ENCODE measurements at places on chromosomes 16 and 17.

DNA sequence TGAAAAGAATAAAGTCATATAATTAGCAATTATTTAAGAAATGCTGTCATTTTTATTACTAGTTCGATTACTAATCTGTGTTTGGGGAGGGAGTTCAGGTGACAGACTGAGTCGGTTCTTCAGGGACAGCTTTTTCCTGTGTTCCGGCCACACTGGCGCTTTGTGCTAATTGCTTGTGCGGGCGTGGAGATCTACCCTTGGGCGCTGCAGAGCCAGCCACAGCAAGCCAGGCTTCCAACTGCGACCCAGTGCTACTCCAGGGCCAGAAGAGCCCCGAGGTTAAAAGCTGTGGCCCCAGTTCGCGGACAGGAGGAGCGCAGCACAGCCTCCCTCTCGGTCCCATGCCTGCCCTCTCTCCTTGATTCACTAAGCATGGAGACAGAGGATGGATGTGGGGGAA lies 6.5 kb upstream of the OR2C1 start:
- no peak for DNase-seq

DNA sequence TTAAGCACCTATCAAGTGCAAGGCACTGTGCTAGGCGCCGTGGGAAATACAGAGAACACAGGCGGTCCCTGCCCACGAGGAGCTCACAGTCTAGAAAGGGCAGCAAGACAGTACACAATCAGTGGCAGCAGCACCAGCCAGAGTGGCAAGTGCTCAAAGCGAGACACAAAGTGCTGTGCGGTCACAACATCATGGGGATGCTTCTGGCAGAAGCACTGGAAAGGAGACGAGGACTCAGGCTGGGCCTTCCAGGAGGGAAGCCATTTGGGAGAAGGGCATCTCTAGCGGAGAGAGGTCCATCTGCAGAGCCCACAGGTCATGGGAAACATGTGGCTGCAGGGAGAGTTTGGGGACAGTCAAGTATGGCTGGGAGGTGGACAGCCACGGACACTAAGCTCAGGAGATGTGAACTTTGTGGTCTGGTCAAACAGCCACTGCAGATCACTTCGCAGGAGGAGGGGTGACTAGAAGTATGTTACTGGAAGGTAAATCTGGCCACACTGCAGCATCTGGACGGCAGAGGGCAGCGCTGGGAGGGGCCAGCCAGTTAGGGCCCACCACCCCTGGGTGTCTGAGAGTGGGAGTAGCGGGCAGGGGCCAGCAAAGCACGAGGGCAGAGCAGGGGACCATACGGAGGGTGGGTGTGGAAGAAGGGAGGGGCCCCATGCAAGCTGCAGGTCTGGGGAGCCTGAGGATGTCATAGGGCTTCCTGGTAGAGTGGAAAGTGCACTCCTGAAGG lies 71.1 kb downstream of the N4BP1 start:
- DNase-seq, result no peak

DNA sequence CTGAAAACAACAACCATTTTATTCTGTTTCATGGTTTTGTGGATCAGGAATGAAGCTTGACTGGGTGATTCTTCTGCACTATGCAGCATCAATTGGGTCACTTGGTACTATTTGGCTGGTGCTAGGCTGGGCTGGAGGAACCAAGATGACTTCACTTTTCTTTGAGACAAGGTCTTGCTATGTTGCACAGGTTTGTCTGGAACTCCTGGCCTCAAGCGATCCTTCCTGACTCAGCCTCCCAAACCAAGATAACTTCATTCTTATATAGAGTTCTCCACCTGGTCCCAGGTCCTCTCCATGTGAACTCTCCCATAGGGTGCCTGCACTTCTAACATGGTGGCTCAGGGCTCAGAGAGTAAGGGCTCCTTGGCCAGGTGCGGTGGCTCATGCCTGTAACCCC lies 1.9 kb upstream of the PIPOX start:
- DNase-seq, result no peak

DNA sequence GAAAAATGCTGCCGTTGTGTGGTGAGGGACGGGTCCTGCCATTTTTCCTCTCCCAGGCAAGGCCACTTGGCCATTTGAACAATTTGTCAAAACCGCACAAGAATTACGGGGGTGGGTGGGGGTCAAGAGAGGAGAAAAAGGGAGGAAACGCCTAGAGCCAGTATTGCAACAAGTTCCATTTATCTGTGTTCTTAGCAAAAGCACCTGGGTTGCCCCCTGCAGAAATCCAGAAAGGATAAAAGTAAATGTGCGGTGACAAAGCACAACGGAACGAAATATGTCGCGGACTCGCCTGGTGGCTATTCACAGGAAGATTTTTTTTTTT lies 209.4 kb downstream of the ZFHX3 start:
- DNase-seq, result no peak

DNA sequence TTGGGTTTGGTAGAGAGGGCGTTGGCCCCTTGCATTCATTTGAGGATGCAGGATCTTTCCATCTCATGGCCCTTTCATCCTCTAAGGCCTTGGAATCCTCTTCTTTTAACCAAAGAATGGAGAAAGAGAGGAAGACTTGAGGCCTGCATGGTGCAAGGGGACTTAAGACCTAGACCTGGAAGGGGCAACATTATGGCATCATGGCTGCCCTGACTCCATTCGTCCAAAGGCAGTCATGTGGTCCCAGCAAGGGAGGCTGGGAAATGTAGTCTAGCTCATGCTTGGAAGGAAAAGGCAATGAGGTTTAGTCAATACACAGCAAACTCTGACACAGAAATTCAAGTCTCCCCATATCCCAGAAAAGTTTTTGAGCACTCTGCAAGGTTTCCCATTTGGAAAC lies 30.7 kb upstream of the CDRT4 start:
- no peak for DNase-seq

DNA sequence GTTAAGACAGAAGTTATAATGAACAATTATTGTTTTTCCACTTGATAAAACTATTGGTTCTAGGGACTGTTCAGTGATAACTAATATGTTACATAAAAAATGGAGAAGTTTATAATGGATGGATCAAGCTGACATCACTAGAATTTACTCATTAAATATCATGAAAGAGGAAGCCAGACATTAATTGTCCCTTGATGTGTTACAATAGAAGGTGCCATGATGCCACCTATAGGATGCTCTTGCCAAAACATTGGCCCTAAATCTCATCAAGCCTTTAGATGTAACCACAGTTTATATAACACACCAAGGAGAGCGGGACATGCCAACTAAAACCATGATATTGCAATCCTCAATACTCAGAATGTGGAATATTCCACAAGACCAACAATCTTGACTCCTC lies 147.9 kb upstream of the MON1B start:
- DNase-seq, result peak; percentile 15

GRCh38 chr17:78387977-78388941 lies 9.8 kb downstream of the PGS1 start:
- no peak for DNase-seq

DNA sequence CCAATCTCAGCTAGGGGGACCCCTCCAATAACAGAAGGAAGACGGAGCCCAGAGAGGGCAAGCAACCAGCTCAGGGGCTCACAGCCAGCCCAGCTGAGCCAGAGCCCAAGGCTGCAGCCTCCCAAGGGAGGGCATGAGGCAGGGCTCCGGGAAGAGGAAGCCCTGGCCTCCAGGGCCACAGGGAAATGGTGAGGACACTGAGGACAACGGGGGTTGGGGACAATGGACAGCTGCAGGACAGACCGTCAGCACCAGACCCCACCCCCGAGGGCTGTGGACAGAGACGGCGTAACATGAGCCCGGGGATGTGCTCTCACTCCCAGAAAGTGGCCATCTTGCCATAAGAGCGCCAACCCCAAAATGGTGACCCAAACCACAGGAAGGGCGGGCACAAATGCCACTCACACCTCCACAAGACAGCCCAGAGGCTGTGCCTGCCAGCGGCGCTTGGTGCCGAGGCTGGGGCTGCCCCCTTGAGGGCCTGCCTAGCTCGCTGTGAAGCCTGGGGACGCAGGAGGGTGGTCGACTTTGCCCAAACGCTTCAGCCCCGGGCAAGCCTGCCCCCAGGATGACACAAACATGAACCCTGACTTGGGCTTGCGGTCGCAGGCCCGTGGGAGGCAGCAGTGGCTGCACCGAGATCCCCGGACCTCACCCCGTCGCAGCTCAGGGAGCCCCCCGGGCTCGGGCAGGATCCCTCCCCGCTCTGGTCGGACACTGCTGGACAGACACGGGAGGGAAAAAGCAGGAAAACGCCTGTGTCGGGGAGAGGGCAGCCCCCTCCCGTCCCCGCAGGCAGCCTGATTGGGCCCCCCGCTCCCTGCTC lies 10.5 kb downstream of the PIMREG start:
- no peak for DNase-seq

DNA sequence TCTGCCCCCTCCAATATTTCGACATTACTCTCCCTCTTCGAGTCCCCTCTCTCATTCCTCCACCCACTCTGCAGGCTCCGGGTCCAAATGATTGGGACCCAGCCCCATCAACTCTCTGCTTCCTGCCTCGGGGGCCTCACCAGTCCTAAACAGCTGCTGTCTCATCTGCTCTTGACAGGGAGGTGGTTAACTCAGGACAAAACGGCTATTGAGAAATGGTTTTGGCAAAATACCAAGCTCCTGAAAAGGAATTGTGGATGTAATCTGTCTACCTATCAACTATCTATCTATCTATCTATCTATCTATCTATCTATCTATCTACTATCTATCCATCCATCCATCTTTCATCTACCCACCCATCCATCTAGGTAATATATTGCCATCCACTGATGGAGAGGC lies 2.2 kb downstream of the CD300H start:
- DNase-seq, result no peak
